ENCODE measurements at places on chromosomes 4 and X.

GRCh38 chrX:44815681-44816080 lies 28.1 kb upstream of the DUSP21 start:
- DNase-seq: no peak

- DNase-seq: no peak
Measured at GRCh38 chrX:17453788-17454187, 78.8 kb downstream of the NHS start.

- DNase-seq: no peak
Measured at GRCh38 chr4:80798082-80798481, 232.4 kb upstream of the BMP3 start.

- DNase-seq: peak; percentile 22
Measured at GRCh38 chr4:76950052-76950955, 752 bp downstream of the SEPTIN11 start.

DNA sequence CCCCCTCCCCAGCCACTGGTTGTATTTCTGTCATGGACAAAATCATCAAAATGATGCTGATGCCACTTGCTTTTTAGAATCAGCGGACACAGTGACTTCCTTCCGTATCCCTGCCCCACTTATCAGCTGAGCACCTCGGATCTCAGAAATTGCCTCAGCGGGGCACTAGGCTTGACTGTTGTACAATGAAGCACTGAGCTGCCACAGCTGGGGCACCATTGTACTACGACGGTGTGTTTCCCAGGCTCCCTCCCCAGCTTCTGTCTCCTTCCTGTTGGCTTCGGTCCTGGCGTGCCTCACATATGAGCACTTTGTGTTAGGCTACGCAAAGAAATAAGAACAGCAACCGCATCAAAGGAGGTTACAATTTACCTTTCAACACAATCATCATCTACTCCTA lies 82.4 kb downstream of the F11 start:
- no peak for DNase-seq

- DNase-seq: no peak
Measured at GRCh38 chr4:144782345-144782744, 136.4 kb downstream of the HHIP start.

DNA sequence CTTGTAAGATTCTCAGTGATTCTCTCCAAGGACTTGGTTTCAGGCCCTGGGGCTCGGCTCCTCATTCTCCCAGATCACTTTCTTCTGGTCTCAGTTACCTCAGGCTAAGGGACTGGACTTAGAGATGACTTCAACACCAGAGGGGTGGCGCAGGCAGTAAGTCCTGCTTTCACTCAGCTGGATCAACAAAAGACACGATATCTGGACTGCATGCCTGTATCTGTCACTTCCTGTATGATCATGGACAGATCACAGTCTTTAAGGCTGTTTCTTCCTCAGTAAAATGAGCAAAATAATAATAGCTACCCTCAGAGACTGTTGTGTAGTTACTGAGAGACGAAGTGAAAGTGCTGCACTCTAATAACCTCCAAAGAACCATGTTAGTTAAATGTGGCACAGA lies 19.5 kb upstream of the CXCR3 start:
- DNase-seq: no peak

DNA sequence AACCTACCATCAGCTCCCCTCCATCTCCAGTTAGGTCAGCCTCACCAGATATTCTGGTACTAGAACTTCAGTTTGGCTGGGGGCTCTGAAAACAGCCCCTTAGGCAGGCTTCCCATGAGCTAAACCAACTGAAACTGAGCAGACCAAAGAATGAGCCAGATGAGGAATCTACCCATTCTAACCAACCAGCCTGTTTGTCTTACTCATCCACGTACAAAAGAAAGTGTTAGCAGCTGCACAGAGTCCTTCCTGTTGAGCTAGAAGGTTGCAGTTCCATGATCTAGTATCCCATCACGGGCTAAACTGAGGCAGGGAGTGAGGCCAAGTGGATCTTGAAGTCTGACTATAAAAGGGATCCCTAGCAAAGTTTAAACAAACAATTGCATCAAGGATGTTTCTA lies 17.5 kb downstream of the MAGEA9B start:
- no peak for DNase-seq

DNA sequence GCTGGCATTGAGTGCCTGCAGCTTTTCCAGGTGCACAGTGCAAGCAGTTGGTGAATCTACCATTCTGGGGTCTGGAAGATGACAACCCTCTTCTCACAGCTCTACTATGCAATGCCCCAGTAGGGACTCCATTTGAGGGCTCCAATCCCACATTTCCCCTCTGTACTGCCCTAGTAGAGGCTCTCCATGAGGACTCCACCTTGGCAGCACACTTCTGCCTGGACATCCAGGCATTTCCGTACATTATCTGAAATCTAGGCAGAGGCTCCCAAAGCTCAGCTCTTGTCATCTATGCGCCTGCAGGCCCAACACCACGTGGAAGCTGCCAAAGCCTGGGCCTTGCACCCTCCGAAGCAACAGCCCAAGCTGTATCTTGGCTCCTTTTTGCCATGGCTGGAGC lies 8.4 kb upstream of the SMAD1 start:
- no peak for DNase-seq

- no peak for DNase-seq
Measured at GRCh38 chr4:122591196-122591595, 29.7 kb downstream of the IL21 start.

- no peak for DNase-seq
Measured at GRCh38 chr4:109111031-109111430, 191.4 kb downstream of the COL25A1 start.

- no peak for DNase-seq
Measured at GRCh38 chrX:45537936-45538335, 337.3 kb upstream of the DIPK2B start.

DNA sequence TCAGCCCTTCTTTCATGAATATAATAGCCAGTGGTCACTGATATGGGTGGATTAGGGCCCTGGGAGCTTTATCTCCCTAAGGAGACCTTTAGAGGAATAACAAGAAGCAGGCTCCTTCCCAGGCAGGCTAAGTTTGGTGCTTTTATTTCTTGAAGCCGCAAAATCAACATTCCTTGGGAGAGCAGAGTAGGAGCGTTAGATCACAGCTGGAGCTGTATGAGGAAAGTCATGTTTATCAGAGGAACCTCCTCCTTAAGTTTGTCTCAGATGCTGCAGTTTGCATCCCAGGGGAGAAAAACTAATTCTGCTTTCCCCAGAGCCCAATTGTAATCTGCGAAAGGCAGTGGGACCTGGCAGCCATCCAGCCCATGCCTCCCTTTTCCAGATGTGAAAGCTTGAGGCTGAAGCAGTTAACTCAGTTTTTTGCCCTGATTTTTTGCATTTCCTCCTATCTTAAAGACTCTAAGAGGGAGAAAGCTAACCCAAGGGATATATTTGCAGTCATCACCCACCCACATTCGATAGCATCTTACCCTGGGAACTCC lies 186.0 kb upstream of the FRMPD4 start:
- no peak for DNase-seq

- DNase-seq: no peak
Measured at GRCh38 chr4:121788896-121789295, 12.2 kb upstream of the EXOSC9 start.

DNA sequence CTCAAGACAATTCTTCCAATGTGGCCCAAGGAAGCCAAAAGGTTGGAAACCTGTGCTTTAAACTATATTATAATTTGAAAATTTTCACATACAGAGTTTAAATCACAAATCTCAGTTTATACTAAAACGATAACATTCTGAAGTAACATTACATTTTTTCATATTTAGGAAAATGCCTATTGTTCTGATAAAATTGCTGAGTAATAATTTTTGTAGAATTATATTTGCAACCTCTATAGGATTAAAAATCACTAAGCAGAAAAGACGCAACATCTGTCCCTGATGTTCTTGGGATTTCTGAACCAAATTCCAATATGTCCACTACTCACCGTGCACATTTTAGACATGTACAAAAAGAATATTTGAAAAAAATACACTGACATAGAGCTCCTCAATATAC lies 10.5 kb downstream of the ZNF732 start:
- no peak for DNase-seq

DNA sequence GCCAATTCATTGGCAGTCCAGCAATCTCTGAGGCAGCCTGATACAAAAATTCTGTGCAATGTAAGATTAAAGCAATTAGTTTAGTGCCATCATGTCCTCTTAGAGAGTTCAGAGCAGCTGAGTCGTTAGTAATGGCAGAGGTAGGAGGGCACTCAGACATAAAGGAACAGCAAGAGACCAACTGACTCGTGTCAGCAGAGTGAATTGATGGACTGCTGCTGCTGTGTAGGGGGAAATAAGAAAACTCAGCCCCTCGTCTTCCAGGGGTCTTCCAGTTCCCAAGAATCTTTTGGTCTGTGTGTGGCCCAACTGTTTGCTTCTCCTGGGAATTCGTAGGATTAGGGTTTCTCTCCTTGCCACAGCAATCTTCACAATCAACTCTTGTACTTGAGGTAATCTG lies 100.9 kb downstream of the TTC29 start:
- no peak for DNase-seq

GRCh38 chr4:69056921-69057550 lies 39.2 kb upstream of the UGT2B7 start:
- DNase-seq: no peak

DNA sequence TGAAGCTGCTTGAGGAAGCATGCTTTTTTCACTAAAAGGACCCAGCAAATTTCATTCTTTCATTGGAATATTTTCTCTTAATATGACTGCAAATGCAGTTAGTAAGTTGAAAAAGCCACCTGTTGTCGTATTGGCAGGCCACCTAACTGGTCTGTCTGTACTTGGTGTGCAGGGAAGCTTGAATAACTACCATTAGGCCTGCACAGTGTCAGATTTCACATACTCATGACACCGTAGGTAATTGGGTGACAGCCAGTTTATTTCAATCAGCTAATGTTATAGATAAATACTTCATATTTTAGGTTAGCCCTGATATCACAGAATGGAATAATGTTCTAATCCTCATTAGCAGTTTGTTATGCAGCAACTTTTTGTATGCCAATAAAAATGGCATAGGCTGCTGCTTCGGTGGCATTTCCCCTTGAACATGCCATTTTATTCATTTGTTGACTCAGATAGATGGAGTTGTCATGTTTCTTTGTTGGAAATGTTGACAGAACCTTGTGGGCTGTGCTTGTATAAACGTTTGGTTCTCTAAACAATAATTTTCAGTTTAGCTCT lies 173.7 kb downstream of the RPA4 start:
- no peak for DNase-seq

DNA sequence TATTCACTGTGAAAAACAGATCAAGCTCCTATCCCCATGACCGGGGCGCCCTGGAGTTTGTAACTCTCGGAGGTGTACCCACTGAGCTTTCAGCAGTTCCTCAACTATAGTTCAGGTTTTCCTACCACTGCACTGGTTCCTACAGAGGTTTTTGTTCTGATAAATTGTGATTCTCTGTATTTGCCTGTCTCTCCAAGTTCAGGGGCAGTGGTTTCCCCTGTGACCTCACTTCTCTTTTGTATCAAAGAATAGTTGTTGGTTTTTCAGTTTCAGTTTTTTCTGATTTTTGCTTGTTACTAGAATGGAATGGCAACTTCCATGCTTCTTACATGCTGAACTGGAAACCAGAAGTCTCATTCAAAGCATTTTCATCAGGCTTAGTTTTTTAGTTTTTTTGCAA lies 56.8 kb upstream of the PLS3 start:
- no peak for DNase-seq

DNA sequence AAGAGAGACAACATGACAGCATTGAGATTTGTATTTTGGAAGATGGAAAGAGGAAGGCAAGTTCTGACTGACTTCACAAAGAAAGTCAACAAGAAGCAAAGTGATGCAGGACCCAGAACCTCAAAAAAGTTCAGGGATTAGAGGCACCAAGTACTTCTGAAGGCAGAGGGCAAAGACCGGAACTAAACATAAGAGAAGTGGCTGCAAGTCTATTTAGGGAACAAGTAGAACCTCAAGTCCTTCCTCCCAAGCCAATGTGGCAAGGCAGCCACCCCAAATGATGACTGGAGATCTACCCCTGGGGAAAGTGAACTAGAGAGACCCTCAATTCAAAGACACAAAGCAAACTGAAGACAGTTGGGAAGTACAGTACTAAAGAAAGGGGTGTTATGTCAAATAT lies 46.6 kb downstream of the SLC39A8 start:
- no peak for DNase-seq

GRCh38 chrX:132114607-132115006 lies 13.2 kb downstream of the FRMD7 start:
- no peak for DNase-seq

DNA sequence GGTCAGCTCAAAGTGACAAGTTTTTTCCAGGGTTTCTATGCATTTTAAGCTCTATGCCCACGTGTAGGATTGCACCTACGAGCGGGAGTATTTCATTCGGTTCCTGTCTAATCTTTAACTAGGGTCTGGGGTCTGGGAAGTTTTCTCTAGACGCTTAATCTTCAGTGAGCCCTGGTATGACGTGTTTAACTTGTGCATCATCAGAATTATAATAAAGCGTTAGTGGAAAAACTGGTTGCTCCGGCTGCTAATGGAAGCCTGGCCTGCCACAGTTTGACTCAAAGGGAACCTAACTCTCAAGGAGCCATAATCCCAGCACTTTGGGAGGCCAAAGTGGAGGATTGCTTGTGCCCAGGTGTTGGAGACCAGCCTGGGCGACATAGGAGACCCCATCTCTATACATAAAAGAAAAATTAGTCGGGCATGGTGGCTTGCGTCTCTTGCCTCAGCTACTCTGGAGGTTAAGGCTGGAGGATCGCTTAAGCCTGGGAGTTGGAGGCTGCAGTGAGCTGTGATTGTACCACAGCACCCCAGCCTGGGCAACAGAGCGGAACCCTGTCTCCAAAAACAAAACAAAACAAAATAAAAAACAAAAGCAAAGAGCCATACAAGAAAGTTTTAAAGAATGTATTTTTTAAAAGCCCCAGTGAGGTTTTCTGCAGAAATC lies 30.2 kb downstream of the ARSD start:
- DNase-seq: no peak

- no peak for DNase-seq
Measured at GRCh38 chr4:169622566-169622965, 2.2 kb downstream of the CLCN3 start.

GRCh38 chr4:134216411-134216810 lies 14.8 kb upstream of the PABPC4L start:
- no peak for DNase-seq

DNA sequence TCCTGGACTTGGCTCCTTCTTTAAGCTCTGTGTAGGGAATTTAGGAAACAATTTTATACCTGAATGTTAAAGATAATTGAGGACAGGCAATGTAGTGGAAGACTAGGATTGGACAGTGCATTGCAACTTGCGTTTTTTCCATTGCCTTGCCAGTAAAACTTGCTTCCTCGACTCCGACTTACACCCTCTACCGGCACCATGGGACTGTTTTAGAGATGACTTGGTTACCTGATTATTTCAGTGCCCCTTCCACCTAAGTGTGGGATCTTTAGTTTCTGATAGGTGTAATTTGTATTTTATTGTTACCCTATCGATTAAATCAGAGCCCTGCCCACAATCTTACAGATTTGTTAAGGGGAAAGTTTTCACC lies 1.2 kb downstream of the PRPS1 start:
- DNase-seq: no peak

- no peak for DNase-seq
Measured at GRCh38 chr4:80492761-80493160, 157.2 kb downstream of the CFAP299 start.

GRCh38 chr4:108181704-108182103 lies 13.0 kb upstream of the LEF1 start:
- no peak for DNase-seq
